ENCODE measurements at places on chromosomes 1 and 21.

GRCh38 chr21:30689822-30690221 lies 28.8 kb downstream of the KRTAP21-3 start:
- DNase-seq = no peak

- no peak for DNase-seq
These were observed 13.7 kb downstream of the LGR6 start for GRCh38 chr1:202207292-202207691.

DNA sequence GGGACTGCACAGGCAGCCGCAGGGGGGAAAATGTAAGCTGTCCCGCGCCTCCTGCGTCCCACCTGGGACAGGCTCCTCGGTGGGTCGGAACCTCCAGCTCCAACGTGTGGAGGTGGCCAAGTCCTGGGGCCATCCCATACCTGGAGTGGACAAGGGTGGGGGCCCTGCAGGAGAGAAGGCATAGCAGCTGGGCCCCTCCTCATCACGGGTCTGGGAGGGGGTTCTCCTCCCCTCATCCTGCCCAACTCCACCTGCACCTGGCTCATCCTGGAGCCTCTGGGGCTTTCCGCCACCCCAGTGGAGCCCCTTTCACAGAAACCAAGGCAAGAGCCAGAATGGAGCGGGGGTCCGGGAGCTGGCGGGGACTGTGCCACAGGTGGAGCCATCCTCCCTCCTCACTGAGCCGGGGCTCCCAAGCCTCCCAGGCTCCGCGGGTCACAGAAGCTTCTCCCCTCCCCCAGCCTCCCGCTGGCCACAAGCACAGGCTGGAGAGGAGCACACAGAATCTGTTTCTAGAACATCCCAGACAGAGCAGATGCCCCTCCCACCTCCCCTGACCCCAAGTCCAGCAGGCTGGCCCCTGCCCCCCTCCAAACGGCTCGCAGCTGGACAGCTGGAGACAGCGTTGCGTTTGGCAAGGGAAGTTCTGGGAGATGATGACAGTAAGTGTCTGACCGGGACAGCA lies 65.8 kb downstream of the MEGF6 start:
- DNase-seq = no peak

DNA sequence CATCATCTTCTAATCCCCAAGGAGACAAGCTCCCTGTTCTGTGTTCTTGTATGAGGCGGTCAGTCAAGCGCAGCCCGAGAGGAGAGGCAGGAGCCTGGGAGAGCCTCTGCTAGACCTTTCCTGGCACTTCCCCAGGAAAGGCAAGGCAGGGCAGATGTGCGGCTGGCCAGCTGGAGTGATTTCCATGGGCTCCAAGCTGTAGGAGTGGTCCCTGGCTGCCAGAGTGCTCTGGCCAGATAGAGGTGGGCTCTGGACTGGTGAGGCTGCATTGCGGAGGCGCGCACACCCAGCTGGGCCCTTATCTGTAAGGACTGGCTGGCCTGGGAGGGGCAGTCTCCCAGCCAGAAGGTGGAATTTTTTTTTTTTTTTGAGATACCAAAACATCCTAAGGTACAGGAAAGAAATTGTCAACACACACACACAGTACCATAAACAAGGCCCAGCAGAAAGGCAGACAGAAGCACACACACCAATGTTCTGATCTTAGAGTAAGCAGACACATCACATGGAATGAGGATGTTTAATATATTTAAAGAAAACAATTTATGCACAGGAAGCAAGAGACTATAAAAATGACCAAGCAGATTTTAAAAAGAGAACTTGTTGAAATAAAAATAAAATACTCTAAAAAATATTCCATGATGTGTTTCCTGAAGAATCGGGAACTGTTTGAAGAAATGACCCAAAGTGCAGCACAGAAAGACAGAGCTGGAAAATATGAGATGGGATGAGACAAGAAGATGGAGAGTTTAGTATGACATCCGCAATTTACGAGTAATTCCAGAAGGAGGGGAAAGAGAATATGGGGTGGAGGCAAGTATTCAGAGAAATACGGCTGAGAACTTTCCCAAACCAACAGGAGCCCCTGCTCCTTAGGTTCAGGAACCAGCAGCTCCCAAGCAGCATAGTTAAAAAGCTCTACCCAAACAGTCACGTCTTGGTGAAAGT lies 13.4 kb downstream of the IBA57 start:
- no peak for DNase-seq

GRCh38 chr1:2104621-2105427 lies 54.6 kb downstream of the PRKCZ start:
- DNase-seq = no peak

DNA sequence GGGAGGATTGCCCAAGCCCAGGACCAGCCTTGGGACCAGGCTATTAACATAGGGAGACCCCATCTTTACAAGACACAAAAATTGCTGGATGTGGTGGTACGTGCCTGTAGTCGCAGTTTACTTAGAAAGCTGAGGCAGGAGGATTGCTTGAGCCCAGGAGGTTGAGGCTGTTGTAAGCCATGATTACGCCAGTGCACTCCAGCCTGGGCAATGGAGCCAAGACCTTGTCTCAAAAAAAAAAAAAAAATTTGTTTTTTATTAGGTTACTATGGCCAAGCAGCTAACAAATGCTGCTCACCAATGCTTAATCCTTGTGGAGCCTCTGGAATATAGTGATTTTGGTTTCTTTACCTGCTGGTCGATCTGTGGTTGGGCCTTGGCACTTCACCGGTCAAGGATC lies 8.8 kb downstream of the ARID1A start:
- no peak for DNase-seq

GRCh38 chr21:36223451-36223850 lies 66.8 kb downstream of the DOP1B start:
- DNase-seq = no peak

DNA sequence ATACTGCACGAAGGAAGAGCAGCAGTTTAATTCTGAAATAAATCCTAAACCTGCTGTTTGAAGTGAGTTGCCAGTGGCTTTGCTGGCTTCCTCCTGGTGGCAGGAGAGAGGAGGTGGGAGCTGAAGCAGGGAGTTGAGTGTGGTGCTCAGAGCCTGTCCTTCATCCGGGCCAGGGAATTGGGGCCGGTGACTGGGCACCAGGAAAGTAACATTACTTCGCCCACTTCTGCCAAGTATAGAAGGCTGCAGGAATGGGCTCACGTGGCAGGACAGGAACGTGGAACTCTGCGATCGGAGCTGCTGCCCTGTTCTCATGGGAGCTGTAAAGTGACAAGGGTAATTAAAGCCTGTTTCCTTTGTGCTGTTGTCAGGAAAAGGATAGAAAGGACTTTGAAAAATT lies 8.7 kb downstream of the TOR3A start:
- DNase-seq = no peak

GRCh38 chr1:19427087-19427781 lies 58.1 kb downstream of the CAPZB start:
- no peak for DNase-seq

DNA sequence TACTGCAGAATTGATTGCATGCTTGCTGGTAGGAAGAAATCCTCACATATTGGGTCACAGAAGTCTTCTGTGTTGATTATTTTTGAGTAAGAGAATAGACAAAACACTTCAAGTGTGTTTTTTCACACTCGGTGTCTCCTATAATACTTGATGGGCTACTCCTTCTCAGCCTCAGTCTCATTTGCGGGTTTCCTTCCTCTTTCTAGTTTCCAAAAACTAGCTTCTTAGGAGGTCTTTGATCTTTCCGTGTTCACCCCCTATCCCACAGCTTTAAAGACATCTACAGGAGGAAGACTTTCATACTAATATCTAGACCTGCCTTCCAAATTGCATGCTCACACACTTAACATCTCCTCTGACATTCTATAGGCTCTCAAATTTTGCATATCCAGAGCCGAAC lies 40.7 kb upstream of the NTPCR start:
- DNase-seq = no peak

GRCh38 chr1:6882414-6882813 lies 97.2 kb downstream of the CAMTA1 start:
- DNase-seq = no peak

- DNase-seq = no peak
These were observed 6.2 kb downstream of the BARHL2 start for GRCh38 chr1:90710579-90711536.

DNA sequence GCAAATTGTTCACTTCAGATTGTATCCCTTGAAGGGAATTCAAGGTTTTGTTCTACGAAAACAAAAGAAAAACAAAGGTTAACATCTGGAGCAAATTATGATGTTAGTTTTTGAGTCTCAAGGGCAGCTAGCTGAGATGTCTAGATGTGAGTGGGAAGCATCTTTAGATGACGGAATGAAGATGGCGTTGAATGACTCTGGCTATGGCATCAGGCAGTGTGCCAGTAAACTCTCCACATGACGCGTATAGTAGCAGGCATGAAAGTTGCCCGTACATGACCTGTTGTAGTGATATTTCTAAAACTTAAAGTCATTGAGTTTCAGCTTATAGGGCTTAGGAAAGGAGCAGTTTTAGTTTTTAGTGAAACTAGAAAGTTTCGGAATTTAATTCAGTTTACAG lies 12.3 kb upstream of the SDC3 start:
- no peak for DNase-seq

GRCh38 chr1:97082160-97082848 lies 360.7 kb downstream of the PTBP2 start:
- DNase-seq = no peak

GRCh38 chr21:39114871-39115575 lies 68.2 kb downstream of the PSMG1 start:
- no peak for DNase-seq

All from stimulated activated CD4-positive, alpha-beta T cell treated with anti-CD3 and anti-CD28 coated beads, TNF-alpha, amount 100 ng/mL, for 4 hours (primary cell).